Fibroblast of skin of left biceps (primary cell): ENCODE measurements at places on chromosomes 2 and 18.

DNA sequence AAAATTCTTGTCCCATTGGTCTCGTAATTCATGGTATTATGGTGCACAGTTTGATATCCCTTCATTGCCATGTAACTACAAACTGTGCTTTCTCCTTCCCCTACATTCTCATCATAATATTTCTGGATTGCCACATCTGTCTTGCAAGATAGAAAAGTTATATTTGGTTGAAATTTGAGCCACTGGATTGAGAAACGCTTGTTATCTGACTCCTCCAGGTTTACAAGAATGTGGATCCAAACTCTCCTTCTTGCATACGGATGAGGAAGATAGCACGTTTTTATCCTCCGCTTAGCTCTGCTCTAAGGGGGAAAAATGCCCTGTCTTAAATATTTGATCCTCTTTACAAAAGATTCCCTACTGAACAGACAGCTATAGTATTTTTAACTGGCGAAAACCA is 438.2 kb downstream of the TSN start:
- no peak for DNase-seq

DNA sequence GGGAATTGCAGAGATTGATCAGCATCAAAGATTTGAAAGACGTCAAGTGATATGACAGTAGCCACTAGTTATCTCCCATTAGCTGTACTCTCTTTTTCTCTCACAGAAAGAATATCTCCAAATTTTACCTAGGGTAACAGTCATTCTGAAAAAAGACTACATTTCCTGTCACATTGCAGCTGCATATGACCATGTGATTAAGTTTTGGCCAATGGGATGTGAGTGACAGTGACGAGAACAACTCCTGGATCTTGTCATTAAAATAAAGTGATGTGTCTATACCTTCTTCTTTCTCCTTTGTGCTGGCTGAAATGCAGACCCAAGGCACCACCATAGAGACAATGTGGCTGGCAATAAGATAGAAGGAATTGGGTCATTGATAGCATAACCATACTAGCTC is 10.5 kb upstream of the NEUROD1 start:
- DNase-seq = no peak

GRCh38 chr2:106161341-106161740 is 32.8 kb downstream of the UXS1 start:
- no peak for DNase-seq

GRCh38 chr2:121101093-121101715 is 183.8 kb downstream of the TFCP2L1 start:
- DNase-seq = no peak

DNA sequence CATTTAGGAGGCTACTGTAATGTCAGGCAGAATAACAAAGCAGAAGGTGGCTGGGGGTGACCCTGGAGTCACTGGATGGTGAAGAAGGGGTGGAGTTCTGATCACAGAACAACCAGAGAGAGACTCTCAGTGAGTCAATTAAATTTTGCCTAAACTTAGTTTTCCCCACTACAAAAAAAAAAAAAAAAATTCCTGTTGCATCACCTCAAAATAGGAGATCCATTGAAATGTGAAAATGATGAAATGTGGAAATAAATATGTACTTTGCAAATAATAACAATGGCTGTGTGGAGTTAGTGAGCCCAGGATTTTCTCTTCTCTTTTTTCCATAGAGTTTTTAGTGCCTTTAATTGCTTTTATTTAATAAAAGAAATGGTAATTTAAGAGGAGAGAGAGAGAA is 165.5 kb downstream of the GFPT1 start:
- no peak for DNase-seq

GRCh38 chr2:208783184-208783583 is 376.6 kb downstream of the PTH2R start:
- DNase-seq = no peak
